ENCODE measurements at places on chromosomes 13 and 19. TPM values are rescaled to one million over a fixed set of nuclear protein-coding genes. Genes with fewer than 3 reads are reported as not detected.

Gene DCT
- 0.12 TPM for total RNA-seq

Gene DACT3
- total RNA-seq = 6.5 TPM

Gene ZNF442
- total RNA-seq = 4.0 TPM

Gene FXYD3
- total RNA-seq = not detected

Gene SSC5D
- 5.7 TPM for total RNA-seq

Gene POU4F1
- not detected for total RNA-seq

Gene ZNF625
- 6.1 TPM for total RNA-seq

Gene URAD
- not detected for total RNA-seq

Gene ZNF99
- total RNA-seq = not detected

Gene C13orf46
- 0.12 TPM for total RNA-seq

Gene TUBB4A
- not detected for total RNA-seq

Gene CEACAM4
- not detected for total RNA-seq

Gene TRMT1
- total RNA-seq = 26.3 TPM

Gene DNAAF3
- total RNA-seq = 0.23 TPM

Gene GRIK5
- not detected for total RNA-seq

Gene ZNF583
- 12.6 TPM for total RNA-seq

Gene KLK11
- not detected for total RNA-seq

Gene BRME1
- 0.45 TPM for total RNA-seq

Gene DPY19L3
- 29.8 TPM for total RNA-seq

Gene KLK14
- not detected for total RNA-seq

Gene FCER2
- total RNA-seq = not detected

Gene SLC15A1
- total RNA-seq = not detected

Gene CACNA1A
- total RNA-seq = 5.0 TPM

Gene SELENOW
- total RNA-seq = 209 TPM

Gene CCDC8
- 11.9 TPM for total RNA-seq

Gene PLIN5
- total RNA-seq = not detected

Gene OR7C1
- not detected for total RNA-seq

Gene MBD3L2
- not detected for total RNA-seq

Gene ZNF729
- total RNA-seq = not detected
